ENCODE measurements at places on chromosomes 1 and 21.

DNA sequence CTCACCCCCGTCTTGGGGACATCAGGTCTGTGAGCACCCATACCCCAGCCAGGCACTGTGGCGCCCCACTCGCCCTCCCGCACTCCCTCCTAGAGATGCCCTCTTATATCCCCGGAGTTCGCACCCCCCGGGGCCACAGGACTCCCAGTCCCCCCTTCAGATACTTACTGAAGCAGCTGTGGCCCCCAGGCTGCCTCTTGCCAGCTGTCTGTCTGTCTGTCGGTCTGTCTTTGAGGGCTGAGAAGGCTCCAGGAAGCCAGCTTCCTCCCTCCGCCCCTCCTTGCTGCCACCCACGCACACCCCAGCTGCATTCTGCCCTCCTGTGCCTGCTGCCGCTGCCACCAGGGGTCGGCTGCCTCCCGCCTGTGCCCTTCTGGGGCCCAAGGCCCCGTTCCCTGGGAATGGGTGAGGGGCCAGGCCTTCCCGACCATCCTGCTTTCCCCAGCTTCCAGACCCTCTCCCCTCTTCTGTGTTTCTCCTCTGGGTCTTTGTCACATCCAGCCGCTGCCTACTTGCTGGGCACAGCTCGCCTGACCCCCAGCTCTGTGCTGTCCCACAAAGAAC, at the start of gene PTPN7:
Gene PTPN7, minus strand, starts transcription at position 226 of the 564 bp plus-strand sequence. CDS start 1,200 bp downstream, outside the sequence.
- peak; percentile 75 for DNase-seq

- DNase-seq = no peak
These were observed 28.2 kb downstream of the PKP1 start for GRCh38 chr1:201311356-201312011.

- DNase-seq = no peak
These were observed 1.5 kb downstream of the F13B start for GRCh38 chr1:197065559-197065958.

DNA sequence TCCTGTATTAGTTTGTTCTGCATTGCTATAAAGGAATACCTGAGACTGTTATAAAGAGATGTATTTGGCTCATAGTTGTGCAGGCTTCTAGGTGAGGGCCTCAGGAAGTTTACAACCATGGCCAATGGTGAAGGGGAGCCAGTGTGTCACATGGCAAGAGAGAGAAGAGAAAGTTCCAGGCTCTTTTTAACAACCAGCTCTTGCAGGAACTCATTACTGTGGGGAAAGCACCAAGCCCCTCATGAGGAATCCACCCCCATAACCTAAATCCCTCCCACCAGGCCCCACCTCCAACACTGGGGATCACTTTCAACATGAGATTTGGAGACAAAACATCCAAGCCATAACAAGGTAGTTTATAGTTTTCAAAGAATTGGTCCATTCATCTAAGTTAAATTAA, 5.0 kb upstream of the MEAF6 start:
- no peak for DNase-seq

DNA sequence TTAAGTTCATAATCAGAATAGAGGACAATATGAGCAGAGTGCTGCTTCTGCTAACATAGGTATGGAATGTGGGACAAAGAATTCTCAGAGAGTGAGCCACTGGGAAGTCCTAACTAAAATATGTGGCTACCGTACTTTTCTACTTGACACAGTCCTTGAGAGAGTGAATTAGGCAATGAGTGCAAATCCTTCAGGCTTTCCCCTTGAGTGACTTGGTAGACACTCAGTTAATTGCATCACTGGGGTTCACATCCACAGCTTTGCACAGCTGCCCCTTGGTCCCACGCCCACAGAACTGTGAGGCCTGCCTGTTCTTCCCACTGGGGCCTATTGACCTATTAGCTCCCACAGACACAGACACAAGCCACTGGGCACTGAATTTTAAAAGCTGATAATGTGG, 40.5 kb upstream of the PAXBP1 start:
- no peak for DNase-seq

DNA sequence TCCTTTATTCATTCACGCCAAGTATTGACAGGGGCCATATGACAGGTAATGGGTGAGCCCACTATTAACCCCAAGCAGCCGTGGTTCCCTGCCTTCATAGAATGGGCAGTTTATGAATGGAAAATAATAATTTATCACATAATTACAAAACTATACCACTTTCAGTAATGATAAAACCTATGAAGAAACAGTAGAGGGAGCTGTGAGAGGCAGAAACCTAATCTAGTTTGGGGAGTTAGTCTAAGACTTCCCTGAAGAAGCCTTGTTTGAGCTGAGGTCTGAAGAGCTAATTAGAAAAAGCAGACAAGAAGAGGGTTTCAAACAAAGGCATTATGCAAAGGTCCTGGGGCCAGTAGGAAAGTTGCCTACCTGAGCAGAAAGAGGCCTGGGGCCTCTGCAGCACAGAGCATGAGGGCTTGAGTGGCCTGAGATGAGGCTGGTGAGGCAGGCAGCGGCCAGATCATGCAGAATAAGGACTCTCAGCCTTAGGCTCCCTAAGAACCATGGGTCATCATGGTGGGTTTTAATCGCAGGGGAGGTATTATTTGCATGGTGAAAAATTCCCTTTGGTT, 142.8 kb downstream of the ATG4C start:
- no peak for DNase-seq

DNA sequence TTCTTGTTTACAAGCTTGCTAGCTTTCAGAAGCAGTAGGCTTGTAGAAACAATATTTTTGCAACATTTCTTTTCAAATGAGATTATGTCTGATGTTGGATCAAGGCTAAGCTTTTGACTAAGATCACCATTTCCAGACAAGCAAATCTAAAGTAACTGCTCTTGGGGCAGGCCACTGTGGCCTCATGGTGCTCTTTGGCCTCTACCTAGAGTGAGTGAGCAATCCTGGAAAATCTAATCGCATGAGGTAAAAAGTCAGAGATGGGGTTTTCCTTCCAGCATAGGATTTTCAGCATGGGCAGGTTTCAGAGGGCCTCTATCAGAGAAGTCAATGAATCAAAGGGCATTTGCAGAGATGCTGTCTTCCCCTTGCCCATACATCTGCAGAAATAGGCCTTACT, 331.9 kb downstream of the OMA1 start:
- no peak for DNase-seq

- DNase-seq = no peak
These were observed 1.9 kb upstream of the TTLL10 start for GRCh38 chr1:1171546-1172340.

- no peak for DNase-seq
These were observed 163.2 kb upstream of the NBPF11 start for GRCh38 chr1:148315071-148315811.

- no peak for DNase-seq
These were observed 608 bp downstream of the SNRNP40 start for GRCh38 chr1:31295874-31296485.

DNA sequence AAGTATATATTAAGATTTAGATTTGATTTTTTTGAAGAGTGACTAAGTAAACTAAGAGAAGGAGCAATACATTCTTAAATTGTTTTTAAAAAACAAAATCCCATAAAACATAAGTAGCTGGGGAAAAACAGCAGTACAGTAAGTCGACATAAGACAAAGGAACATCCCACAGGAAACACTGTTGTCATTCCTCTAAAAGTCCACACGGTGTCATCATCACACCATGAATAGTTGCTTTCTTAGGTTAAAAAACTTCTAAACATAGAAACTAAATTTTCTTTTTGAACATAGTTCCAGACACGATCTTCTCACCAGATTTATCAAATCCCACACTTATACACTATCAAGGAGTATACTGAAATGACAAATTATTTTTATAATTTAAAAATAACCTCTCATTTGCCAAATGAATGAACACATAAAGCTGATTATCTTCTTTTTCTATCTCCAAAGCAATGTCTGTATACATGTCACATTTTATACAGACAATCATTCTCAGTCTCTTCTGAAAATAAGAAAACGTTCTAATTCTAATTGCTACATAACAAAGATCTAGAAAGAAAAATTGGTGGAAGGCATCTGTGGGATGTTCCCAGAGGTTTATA, 15.8 kb downstream of the ODF2L start:
- no peak for DNase-seq

GRCh38 chr1:150161747-150162581, 12.2 kb downstream of the PLEKHO1 start:
- no peak for DNase-seq

- no peak for DNase-seq
These were observed 27.0 kb downstream of the TRMT1L start for GRCh38 chr1:185129708-185130107.

DNA sequence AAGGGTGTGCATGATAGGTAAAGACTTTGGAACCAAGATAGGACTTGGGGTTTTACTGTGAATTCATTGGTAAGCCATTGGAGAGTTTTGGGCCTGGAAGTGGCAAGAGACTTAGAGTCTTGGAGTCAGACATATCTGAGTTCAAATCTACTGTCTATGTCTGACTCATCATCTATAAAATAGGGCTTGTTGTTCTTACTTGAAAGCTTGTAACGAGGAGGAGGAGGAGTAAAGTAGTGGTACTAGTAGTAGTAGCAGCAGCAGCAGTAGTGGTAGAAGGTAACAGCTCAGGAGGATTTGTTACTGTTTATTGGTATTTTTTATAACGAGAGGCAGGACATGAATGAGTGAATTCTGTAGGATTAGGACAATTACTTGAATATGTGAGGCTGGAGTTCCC, 62.7 kb downstream of the CACHD1 start:
- no peak for DNase-seq

DNA sequence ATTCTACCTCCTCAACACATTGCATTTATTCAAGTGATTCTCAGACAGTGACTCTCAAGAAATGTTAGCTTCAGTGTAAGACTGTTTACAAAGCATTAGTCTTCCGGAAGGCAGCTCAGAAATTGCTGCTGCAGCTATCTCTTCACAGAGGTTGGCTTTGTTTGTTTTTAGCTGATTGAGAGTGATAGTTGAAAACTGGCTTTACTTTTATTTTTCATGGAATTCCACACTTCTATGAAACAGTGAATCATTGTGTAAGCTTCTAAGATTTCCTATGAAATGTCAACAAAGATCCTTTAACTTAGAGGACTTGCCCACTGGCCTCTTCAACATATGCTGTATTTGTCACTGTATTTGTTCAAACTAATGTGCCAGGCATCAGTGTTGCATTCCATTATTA, 121.3 kb downstream of the TNNI3K start:
- no peak for DNase-seq

DNA sequence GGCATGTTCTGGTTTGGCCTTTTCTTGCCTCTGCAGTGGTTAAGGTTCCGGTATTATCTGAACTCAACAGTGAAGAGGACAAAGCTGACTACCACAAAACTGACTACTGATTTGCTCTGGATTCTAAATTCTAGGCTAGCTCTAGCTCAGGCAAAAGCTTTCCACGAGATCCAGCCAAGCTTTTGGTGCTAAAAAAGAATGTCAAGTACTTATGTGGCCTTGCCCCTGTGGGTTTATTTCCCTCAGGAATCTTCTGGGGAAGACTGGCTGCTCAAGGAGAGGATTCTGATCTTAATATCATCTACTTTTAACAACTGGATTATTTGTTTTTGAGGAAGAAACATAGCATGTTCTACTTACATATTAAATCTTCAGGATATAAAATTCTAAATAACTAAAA, 26.1 kb upstream of the MTMR11 start:
- DNase-seq = no peak

DNA sequence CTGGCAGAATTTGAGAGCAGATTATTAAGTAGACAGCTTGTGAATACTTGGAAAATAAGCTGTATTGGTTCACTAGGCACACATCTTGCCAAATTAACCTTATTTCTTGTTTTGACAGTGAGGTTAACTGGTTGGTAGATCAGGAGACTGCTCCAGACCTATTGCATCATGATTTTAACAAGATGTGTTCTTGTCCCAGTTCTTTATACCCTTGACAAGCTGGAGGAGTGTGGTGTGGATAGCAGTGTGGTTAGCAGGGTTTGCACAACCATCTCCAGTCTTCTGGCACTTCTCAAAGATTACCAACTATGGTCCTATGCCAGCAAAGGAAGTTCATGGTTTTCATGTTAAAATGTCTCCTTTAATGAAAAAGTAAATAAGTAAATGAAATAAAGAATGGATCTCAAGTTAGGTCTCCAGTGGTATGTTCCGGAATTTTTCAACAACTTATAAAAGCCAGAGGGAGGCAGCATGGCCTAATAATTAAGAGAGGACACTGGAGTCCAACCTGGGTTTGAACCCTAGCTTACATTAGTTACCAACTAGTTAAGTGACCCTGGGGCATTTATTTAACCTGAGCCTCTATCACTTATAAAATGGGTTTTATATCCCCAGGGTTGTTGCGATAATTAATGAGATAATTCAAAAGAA, 34.1 kb downstream of the DDX20 start:
- no peak for DNase-seq

DNA sequence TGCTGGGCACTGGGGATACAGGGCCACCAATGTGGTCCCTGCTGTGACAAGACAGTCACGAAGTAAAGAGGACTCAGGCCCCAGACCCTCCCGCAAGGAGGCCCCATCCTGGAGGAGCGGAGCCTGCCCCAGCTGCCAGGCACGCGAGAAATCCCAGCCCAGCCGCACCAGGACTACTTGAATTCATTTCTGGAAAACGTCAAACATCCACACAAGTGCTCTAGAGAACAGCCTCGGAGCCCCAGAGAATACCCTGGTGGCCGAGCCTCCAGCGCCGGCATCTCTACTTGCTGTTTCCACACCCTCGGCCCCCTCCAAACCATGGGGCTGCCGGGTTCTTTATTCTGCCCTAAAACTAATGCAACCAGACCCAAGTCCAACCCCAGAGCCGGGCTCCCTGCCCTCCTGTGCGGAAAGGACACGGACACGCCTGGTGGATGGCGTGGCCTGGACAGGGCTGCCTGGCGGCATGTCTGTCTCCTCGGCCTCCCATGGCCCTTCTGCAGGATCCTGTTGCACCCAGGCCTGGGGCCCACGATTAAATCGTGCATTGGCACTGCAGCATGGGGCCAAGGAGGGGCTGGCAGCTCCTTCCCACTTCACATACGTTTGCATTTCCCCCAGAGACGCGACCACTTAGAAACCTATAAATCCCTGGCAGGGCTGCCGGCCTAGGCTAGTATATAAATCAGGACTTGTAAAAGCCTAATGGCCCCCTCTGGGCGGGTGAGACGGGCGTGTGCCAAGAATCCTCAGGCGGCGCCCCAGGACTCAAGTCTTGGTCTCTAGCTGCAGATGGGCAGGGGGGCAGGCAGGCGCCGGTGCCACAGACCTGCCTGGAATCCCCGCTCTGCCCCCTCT, 41.2 kb downstream of the DMRTB1 start:
- DNase-seq = no peak

All from stimulated activated CD8-positive, alpha-beta memory T cell treated with anti-CD3 and anti-CD28 coated beads, Interleukin-12 subunit alpha, Interleukin-12 subunit beta, amount 100 ng/mL, for 1 hour (primary cell).